ENCODE measurements at places on chromosomes 4 and X.

DNA sequence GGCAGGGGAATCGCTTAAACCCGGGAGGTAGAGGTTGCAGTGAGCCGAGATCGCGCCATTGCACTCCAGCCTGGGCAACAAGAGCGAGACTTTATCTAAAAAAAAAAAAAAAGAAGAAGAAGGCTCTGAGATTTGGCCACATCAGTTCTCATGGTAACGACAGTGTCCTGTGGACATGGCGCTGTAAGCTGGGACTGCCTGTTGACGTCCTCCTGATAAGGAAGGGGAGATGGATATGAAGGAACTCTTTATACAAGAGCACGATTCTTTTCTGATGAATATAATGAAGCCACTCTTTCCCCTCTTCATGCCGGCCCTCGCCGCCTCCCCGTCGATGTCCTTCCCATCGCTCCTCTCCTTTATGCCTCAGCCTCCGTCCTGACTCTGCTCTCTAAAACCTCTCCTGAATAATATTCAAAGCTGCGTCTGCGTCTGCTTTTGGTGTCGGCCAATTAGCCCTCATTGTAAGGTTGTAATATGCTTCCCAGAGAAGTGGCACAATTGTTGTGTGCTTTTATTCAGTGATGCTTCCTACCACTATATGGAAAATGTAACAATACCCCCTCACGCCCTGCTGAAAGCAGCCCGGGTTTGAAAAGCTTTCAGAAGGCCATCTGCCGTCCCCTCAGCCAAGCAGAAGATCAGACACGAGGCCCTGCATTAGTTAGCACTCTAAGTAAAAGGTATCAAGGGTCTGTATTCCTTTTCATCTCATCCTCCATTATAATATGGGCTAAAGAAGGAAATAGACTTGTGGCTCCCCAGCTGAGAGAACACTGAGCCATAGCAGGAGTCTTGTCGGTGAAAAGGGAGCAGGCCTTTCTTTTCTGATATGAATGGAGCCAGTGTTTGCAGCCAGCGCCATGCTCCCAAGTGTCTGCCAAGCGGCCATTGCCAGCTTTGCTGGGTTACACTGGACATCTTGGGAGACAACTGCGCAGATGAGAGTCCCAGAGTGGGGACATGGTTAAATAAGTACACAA is 22.1 kb upstream of the SCOC start:
- DNase-seq: no peak

- DNase-seq: no peak
Observed at GRCh38 chr4:22531311-22532019, 15.6 kb upstream of the ADGRA3 start.

DNA sequence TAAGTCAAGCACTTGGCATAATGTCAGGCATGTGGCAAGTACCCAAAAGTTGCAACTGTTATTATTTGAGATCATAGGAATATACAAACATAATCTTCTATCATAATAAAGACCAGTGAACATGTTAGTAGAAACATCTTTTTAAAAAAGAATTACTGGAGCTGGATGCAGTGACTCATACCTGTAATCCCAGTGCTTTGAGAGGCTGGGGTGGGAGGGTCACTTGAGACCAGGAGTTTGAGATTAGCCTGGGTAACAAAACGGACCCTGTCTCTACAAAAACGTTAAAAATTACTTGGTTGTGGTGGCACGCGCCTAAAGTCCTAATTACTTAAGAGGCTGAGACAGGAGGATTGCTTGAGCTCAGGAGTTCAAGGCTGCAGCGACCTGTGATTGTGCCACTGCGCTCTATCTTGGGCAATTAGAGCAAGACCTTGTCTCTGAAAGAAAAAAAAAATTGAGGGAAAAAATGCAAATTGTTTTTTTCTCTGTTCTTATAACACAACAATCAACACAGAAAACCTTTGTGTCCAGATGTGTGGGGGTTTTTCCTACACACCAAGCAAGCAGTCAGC is 284.3 kb downstream of the ARHGAP10 start:
- DNase-seq: no peak

- no peak for DNase-seq
Observed at GRCh38 chr4:44684648-44685047, 6.4 kb downstream of the GUF1 start.

DNA sequence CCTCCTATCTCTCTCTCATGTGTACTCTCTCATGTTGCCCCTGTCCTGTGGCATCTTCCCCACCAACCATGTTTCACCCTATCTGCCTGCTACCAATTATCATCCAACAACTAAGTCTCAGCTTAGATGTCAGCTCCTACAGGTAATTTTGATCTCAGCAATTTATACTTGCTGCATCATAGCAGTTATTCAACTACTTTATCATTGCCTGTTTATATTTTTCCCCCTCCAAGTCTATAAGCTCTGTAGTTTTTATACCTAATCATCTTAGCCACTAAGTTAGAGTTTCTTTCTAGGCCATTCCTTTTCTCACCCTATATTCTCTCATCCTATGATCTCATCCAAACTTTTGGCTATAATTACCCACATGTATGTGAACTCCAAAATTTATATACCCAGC is 50.7 kb downstream of the MAB21L2 start:
- DNase-seq: no peak

DNA sequence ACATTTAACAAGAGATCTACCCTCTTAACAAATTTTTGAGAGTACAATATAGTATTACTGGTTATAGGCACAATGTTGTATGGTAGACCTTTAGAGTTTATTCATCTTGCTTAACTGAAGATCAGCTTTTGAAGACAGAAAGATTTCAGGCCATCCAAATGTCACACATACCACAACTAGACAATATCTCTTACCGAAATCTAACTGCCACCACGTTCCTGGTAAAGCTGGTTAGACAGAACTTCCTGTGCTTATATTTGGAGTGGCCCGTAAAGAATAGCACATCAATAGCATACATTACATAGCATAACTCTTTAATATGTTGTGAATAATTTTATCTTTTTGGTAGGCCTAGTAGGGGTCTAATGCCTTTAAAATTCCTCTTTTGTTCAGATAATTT is 29.8 kb upstream of the ARHGEF6 start:
- no peak for DNase-seq

DNA sequence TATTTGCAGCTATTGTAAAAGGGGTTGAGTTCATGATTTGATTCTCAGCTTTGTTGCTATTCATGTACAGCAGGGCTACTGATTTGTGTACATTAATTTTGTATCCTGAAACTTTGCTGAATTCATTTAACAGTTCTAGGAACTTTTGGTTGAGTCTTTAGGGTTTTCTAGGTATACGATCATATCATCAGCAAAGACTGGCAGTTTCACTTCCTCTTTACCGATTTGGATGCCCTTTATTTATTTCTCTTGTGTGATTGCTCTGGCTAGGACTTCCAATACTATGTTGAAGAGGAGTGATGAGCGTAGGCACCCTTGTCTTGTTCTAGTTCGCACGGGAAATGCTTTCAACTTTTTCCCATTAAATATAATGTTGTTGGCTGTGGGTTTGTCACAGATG is 48.1 kb downstream of the NPY1R start:
- no peak for DNase-seq

DNA sequence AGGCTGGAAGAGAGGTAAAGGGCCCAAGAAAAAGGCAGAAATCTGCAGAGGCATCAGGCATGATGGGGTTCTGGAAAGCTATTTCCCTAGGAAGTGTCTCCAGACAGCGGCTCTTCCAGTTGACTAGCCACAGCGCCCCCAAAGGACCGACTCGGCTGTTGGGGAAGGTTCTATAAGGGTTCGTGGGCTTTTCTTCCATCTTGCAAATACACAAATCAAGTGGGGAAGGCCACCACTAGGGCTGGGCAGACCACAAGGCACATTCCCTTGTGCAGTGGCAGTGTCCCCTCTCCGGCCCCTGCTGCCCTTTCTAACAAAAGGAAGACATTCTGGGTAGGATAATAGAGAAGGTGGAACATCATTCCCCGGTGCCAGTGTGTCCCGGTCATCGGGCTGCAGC is 18.2 kb downstream of the BCOR start:
- no peak for DNase-seq

DNA sequence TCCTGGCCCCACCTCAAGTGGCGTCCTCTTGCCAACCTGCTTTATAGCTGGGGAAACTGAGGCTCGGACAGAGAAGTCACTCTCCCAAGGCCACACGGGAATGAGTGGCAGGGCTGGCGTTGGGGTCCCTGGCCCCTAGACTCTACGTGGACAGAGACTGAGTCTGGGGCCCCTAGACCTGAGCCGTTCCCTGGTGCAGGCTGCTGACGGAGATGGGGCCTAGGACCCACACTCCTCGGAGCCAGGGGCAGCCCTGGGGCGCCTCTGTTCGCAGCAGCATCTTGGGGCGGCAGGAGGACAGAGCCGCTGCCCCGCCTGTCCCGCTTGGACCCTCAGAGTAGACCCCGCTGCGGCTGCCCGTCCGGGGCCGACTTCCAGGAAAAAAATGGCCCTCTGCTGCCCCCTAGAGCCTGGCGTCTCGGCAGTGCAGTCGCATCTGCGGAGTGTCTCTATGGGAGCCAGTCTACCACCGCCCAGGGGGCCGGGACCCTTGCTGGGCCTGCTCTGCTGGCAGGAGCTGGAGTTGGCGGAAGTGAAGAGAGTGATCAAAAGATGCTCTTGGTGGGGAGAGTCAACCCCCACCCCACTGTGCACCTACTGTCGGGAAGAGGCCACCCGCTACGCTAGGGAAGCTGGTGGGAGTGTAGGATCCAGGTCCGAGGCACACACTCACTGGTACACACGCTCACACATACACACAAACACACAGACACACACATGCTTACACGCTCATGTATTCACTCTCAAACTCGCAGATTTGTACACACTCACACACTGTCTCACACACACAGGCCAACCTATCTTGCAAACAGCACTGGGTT is 220.1 kb downstream of the AFAP1 start:
- peak; percentile 39 for DNase-seq

DNA sequence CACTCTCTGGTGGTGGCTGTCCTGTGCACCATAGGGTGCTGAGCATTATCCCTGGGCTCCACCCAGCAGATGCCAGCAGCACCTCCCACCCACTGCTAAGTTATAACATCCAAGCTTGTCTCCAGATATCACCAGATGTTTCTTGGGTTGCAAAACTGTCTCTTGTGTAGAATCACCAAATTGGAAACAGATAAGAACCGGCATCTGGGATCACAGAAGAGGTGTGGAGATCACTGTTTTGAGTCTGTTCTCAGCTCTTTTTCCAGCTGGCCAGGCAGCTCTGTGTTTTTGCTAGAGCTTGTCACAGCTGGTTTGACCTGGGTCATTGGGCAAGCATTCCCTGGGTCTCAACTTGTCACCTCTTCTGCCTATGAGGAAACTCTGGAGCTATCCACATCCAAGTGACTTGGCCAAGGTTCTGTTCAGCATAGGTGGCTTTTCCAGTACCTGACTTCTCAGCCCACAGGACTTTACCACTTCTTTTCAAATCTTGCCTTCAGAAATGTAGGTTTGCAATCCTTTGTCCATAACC is 15.3 kb upstream of the PUDP start:
- DNase-seq: no peak

GRCh38 chr4:73181231-73181630 is 77.4 kb downstream of the ANKRD17 start:
- DNase-seq: no peak

GRCh38 chr4:66330125-66330524 is 659.8 kb upstream of the EPHA5 start:
- no peak for DNase-seq

- DNase-seq: no peak
Observed at GRCh38 chr4:54568184-54568583, 89.6 kb upstream of the KIT start.

GRCh38 chr4:128718768-128719167 is 90.7 kb upstream of the JADE1 start:
- DNase-seq: no peak

- no peak for DNase-seq
Observed at GRCh38 chr4:68874507-68874906, 58.7 kb downstream of the UGT2B10 start.

- DNase-seq: peak; percentile 29
Observed at GRCh38 chr4:148216866-148217814, 225.1 kb downstream of the NR3C2 start.

DNA sequence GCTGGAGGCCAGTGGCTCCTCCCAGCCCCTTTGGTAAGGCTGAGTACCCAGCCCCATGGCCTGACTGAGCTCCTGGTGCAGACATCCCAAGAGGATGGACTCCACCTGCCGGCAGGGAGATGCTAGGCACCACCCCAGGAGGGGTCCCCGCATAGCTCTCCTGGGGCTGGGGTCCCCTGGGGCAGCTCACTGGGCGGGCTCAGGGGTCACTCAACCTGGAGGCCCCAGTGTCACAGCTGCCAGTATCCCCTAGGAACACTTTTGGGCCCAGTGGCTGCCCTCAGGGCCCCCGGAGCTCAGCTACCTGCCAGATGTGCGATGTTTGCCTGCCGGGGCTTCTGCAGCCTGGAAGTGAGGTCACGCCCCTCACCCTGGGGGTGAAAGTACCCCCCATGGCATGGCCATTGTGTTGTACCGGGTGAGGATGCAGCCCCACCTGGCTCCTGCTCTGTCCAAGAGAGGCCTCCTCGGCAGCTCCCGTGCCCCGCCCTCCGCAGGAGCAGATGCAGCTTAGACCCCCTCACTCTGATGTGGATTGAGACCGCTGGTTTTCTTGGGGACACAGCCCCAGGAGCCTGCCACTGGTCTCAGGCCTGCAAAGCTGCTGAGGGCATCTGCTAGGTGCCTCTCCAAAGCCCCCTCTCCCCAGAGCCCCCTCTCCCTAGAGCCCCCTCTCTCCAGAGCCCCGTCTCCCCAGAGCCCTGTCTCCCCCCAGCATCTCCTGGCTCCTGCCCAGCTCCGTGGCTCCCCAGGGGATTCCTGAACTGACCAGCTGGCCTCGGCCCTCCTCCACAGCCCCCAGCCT is 6.7 kb upstream of the HGFAC start:
- DNase-seq: no peak

GRCh38 chr4:149047368-149047767 is 605.2 kb upstream of the NR3C2 start:
- DNase-seq: no peak

DNA sequence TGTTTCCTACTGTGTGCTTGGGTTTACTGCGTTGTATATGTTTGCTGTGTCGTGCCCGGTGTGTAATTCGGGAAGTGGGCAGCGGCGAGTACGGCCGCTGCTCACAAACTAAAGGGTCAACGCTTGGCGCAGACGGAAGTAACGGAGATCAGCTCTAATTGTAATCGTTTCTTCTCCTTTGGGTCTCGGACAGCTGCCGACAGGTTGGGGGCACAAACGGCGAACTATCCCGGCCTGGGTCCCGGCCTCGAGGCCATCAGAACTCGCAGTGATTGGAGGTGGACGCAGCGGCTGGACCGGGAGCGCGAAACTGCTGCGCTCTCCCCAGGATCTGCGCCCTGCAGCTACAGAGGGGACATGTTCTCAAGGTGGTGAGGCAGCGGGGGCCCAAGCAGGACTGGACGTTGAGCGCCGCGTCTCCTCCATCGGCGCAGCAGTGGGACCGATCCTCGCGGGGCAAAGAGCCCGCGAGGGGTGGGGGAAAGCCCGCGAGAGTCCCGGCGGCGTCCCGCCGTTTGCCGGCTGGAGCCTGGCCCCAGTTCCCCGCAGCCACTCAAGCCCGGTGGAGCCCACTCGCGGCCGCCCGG is 516 bp upstream of the ZIC3 start:
- DNase-seq: no peak

DNA sequence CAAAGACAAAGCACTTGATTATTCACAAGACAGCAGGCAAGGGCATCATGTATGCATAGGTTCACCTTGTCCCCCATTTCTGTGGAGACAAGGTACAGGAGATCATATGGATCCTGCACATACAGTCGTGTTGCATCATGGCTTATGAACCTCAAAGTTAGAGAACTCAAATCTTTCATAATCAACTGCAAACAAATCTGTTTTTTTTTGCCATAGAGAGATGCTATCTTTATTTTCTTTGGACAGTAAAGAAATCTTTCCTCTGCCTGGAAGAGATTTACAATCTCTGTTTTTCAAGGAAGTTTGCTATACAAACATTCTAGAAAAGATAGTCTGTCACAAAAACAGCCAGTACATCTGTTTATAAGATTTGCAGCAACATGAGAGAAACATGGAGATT is 578.8 kb downstream of the ANKRD50 start:
- DNase-seq: no peak

Measured in CD4-positive, alpha-beta T cell treated with Interleukin-6 at 100 ng/mL for 8 hours (primary cell).